ENCODE measurements at places on chromosomes 2 and 18.

GRCh38 chr2:239468491-239469105 is 67.8 kb upstream of the HDAC4 start:
- no peak for DNase-seq

DNA sequence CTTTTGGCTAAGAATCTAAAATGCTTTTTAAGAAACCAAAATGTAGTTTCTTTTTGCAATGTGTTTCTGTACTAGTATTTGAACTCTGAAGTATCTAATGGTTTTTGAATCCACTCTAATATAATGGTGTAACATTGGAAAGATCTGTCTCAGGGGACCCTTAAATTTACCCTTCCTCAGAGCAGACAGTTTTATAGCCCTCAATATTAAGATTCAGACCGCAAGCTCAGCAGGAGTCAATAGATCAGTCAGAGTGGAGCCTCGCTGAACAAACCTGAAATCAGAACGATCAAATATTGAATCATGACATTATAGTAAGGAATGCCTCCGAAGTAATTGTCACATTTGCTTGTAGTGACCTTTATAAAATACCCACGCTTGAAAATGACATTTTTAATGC is 18.3 kb downstream of the SGPP2 start:
- DNase-seq: no peak

- DNase-seq: no peak
These were observed 14.5 kb downstream of the CNNM4 start for GRCh38 chr2:96775160-96775559.

DNA sequence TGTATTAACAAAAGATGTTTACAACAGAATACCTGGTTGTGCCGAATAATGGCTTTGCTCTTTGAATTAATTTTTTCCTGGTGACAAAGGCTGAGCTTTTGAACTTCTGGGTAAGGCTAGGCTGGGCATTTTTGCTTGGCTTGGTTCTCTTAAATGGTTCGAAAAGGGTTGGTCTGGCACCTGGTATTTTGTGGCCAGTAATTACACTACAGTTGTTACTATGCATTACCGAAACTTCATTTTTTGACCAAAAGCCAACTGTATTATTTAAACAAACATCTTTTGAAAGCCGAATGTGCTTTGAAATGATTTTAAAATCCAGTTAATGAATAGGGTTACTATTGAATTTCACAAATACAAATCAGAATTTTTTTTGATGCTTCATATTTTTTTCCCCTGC is 19.4 kb upstream of the NFE2L2 start:
- DNase-seq: no peak

DNA sequence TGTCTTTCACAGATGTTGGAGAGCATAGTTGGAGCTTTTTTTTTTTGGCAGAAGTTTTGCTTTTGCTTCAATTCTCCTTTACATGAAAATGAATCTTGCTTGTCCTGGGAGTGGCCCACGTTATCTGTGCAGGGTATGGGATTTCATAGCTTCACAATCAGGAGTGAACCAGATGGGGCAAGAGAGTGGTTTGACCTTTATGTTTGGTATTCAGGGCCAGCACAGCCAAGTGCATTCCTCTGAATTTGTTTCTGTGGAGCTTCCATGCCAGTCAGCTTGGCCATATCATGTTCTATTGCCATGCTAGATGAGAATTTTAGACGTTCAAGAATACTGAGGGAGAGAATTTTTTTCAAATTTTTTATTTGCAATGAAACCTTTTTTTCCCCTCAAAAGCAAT is 116.6 kb downstream of the PRPF40A start:
- no peak for DNase-seq

DNA sequence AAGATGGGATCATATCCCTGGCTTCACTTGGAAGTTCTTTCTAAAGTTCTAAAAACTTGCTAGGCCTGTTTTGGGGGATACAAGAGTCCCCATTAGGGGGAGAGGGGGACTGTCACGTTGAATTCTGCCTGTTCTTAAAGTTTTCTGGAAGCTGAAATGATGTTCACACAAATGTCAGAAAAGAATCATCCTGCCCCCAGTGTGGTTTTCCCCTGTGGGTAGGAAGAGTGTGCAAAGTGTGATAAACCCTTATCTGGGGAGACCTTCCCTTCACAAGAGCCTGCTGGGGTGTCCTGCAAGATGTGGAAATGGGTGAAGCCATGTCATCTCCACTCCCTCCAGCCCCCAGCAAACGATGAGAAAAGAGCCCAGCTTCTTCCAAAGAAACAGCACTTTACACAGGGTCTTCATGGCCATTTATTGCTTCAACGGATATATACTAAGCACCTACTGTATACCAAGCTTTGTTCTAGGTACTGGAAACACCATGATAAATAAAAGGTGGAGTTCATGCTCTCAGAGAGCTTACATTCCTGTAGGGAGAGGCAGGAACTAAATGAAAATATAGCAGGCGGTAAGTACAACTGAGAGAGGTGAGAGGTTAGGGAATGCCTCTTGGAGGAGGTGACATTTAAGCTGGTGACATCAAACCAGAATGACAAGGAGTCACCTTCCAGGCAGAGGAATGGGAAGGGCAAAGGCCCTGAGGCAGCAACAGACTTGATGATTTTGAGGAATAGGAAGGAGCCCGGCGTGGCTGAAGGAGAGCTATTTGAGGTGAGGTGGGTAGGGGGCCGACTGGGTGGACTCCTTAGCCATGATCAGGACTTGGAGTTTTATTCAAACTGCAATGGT is 1.6 kb downstream of the MFSD2B start:
- DNase-seq: peak; percentile 99

DNA sequence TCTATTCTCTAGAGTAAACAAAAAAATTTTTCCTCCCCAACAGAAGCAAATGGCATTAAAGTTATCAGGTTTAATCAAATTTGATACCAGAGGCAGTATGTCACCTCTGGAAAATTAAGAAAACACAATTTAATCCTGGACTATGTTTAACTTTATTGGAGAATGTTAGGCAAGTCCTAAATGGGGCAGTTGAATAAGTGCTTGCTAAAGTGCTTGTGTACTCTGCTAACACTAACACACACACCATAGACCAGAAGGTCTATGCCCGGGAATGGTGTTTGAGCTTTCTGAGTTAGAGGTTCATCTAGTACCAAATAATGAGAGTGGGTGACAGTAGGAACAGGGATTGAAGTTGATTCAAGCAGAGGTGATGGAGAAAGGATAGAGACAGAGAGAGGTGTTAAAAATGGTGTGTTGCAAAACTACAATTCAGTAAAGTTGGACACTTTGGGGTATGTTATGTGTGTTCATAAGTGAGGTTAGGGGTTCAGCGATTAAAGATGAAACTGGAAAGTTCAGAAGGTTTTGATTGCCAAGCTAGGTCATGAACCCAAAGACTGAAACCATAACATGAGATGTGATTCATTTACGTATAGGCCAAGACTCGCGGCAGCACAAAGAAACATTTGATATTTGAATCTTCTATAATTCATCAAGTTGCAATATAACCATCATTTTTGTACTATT is 40.5 kb upstream of the PEX13 start:
- no peak for DNase-seq

DNA sequence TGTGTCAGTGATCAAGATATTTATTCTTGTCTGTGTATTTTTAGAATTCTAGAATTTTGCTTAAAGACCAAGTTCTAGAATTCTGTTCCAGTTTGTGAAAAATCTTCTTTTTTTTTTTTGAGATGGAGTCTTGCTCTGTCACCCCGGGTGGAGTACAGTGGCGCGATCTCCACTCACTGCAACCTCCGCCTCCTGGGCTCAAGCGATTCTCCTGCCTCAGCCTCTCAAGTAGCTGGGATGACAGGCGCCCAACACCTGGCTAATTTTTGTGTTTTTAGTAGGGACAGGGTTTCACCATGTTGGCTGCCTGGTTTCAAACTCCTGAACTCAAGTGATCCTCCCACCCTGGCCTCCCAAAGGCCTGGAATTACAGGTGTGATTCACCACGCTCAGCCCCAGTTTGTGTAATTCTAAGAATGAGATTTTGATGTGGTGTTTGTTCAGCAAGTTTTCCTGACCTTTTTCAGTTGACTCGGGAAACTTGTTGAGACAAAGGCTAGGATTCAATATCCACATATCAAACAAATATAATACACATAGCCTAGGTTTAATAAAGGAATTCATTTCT is 3.6 kb downstream of the EIF5B start:
- DNase-seq: no peak

GRCh38 chr2:183519371-183520056 is 395.3 kb downstream of the NUP35 start:
- DNase-seq: no peak

DNA sequence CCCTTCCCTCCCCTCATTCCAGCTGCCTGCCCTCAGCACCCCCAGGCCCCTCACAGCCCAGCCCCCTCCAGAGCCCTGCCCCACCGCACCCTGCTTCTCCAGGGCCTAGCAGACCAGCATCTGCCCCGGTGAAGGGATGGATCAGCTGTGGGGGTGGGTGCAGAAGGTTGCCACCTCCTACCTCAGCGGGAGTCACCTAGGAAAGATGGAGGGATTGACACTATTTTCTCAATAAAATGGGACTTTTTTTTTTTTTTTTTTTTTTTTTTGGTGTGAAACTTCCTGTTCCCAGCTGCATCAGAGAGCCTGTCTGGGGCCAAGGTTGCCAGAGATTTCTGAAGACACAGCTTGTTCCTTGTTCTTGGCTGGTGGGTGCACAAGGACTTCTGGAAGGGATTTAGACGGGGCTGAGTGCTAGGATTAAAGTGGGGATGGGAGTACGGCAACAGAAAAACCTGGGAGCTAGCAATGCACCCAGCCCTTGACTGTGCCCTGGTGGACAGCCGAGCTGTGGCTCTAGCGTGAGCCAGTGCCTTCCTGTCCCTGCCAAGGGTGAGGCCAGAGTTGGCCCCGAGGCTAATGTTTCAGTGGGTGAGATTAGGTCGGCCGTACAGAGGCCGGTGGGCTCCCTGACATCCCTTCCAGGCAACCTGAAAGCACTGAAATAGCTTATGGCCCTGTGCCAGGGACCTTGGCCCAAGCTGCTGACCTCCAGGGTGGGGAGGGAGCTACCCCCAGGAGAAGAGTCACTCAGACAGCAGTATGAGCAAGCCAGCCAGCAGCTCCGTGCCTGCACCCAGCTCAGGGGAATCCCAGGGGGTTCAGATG is 4.6 kb downstream of the B3GNT7 start:
- peak; percentile 48 for DNase-seq

DNA sequence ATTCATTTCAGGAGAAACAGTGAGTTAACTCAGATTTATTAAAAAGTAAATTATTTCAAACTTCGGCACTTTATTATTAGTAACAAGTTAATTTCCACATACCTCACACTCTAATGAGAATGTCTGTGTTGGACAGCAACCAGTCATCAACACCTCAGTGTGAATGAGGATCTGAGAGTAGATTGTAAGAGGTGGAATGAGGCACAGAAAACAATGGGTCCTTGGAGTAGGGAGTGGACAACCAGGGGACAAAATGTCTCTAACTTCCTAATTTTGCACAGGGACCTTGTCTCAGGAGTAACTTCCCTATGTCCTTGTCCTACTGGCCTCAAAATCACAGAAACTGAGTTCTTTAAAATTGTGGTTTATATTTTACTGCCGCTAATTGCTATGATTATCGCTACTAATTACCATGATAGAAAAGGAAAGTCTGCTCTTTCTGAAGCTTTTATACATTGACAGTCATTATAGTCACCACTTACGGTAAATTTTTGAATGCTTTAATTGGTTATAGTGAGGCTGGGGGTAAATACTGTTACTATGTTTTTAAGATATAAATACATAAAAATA is 82.2 kb upstream of the LRPPRC start:
- no peak for DNase-seq

GRCh38 chr2:184597571-184597991 is 748 bp upstream of the ZNF804A start:
- peak; percentile 35 for DNase-seq

DNA sequence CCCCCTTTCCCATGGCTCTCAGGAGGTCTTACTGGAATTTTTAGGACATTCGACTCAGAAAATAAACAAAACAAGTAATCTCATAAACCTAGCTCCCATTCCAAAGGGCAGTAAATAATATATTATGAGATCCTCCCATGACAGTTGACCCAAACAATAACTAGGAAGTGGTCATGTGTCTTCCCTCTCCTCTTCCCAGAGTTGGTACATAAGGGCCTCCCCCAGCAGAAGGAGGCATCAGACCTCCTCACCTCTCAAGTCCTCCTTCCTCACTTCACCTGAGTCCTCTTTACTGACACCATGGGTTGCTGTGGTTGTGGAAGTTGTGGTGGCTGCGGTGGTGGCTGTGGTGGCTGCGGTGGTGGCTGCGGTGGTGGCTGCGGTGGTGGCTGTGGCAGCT is at the start of gene SCYGR7:
SCYGR7 (plus strand) TSS at position 301 of the 400 bp plus-strand sequence; CDS start at position 301, 0 bp downstream.
- no peak for DNase-seq

DNA sequence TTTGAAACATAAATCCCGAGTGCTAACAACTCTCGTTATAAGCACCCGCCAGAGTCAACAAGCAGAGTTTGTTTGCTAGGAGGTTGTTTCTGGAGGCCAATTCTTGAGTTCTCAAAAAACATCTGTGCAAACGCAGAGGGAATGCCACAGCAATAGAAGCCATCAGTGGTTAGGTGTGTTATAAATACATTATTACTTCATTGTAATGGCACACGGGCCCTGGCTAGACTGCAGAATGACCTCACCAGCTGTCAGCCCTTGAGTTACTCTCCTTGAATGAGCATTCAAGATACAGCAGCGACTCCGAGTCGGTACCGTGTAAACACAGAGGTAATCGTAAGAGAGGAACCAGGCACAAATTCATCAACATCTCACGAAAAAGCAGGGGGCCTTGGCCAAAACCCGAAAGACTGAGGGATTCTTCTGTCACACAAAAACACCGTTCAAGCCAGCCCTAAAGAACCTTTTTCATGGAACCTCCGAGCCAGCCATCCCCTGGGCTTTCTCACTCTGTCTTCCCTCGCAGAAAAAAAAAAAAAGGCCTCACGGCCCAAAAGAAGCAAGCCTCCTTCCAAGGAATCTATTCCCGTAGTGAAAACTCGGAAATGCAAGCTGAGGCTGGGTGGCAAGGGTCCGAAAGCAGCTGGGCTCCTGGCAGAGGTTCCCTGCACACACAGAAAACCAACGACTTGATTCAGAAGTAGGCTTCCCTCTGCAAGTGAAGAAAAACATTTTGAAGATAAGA is 133.7 kb upstream of the MEIS1 start:
- no peak for DNase-seq

DNA sequence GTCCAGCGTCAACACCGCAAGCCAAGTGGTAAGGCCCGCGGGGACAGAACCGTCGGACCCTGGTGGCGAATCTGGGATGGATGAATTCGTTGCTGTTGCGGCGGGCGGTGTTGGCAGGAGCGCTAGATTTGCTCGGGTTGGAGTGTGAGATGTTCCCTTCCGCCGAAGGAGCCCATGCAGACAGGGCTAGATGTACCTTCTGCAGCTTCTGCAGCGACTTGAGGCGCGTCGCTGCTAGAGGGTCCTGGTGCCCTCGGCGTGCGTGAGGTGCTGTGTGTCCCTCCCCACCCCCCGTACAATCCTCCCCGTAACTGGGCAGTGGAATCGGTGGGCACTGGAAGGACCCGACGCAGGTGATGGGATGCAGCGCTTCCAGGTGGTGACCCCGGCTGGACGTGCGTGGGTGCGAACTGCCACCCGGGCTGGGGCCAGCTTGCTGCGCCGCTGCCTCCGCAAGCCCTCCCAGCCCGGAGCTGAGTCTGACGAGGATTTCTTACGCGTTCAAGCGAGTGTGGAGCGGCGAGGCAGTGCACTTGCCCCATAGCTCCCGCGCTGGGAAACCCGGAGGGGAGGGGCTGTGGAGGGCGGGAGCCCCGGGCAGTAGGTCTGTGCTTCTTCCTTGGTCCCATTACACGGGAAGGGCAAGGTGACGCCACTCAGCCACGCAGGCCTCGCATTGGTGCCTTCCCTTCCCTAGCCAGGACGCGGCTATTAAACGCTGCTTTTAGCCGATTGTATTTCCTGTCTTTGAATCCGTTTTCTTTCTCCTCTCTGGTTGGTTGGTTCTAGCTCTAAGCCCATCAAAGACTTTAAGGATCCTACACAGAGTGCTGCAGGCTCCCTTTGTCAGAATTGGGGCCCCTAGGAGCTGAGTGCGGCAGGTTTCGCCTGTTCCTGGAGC is 34.2 kb downstream of the CHRNA1 start:
- DNase-seq: no peak
